ENCODE measurements at places on chromosomes 16 and 17.

- DNase-seq = no peak
These were observed 264.6 kb upstream of the KCNJ16 start for GRCh38 chr17:69810326-69810965.

- DNase-seq = no peak
These were observed 17.6 kb downstream of the ATPAF2 start for GRCh38 chr17:18021372-18021771.

DNA sequence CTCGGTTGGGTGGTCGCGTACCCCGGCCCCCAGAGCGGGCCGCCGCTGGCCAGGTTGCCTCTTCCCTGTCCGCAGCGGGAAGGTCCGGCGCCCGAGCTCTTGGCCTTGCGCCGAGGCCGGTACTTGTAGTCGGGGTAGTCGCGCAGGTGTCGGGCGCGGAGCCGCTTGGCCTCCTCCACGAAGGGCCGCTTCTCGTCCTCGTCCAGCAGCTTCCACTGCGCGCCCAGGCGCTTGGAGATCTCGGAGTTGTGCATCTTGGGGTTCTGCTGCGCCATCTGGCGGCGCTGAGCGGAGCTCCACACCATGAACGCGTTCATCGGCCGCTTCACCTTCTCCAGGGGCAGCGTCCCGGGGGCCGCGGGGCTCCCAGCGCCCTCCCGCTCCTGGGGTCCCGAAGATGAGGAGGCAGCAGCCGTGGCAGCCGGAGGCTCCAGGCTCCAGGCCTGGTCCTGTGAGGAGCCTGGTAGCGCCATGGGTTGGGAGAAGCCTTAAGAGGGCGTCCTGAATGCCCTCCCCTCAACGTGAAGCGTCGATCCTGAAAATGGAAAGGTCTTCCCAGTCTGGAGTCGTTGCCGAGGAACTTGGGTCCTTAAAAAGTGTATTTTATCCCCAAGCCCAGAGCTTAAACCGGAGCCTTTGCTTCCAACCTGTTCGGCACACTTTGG lies 558 bp downstream of the SOX15 start:
- peak; percentile 49 for DNase-seq

- no peak for DNase-seq
These were observed 176.4 kb upstream of the WSCD1 start for GRCh38 chr17:5893741-5894140.

- DNase-seq = no peak
These were observed 134.1 kb downstream of the RGS9 start for GRCh38 chr17:65271296-65271695.

DNA sequence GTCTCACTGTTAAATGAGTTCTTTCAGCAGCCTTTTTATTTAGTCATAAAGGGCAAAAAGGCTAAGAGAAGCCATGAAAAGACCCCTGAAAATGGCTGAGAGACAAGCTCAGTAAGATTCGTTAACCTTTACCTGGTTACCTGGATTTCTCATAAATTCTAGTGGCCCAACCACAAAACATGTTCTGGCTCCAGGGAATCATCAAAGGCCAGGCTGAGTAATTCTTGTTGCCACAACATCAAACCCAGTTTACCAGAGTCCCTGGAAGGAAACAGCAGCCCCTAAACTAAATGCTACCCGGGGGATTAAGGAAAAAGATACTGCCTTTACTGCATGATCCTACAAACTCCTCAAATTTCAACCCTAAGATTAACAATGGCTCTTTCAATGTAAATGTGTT lies 15.8 kb downstream of the CYTH1 start:
- no peak for DNase-seq

DNA sequence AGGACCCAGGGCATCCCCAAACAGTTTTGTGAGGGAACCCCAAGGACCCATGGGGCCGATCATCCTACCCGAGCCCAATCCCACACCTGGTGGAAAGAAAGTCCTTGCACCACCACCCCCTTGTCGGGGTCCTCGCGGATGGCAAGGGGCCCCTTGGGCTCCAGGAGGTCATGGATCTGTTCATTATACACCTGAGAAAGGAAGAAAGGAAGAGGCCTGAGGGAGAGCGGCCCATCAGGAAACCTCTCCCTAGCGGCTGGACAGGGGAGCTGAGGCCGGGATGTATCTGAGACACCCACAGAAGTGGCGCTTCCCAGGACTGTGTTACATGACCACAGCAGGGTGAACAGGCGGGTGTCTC lies 12.8 kb downstream of the KIF18B start:
- DNase-seq = no peak

- DNase-seq = no peak
These were observed 48.5 kb upstream of the CCL2 start for GRCh38 chr17:34206569-34206968.

GRCh38 chr17:17785407-17785806 lies 51.4 kb downstream of the SREBF1 start:
- no peak for DNase-seq

DNA sequence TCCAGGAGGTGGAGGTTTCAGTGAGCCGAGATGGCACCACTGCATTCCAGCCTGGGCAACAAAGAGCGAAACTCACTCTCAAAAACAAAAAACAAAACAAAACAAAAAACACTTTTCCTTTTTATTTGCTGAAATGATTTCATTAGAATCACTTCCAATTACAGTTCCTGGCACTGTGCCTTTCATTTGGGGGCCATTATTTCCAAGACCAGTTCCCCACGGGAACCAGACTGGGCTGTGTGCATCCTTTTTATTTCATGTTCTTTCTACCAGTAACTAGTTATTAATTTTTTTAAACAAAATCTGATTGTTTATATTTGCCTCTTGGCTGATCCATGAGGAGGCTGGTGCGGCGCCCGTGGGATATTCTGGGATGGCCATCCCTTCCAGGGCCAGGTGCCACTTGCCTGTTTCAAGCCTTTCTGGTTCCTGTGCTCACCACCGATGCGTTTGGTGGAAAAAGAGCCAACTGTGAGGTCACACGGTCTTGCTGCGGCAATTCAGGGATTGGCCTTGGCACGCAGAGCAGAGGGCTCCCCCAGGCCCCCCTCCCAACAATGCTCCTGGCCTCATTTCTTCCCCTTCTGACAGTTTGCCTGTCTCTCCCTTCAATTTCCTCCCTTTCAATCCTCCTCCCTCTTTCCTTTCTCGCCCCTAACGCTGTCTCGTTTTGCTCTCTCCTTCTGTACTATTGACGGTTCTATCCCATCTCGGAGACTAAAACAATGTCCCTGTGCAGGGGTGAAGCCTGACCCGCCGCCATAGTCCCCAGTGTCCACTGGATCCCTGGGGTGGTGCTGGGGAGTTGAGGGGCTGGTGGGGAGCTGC lies 13.4 kb downstream of the UBALD1 start:
- DNase-seq = no peak

GRCh38 chr17:41970901-41971331 lies 4.3 kb downstream of the CNP start:
- no peak for DNase-seq

DNA sequence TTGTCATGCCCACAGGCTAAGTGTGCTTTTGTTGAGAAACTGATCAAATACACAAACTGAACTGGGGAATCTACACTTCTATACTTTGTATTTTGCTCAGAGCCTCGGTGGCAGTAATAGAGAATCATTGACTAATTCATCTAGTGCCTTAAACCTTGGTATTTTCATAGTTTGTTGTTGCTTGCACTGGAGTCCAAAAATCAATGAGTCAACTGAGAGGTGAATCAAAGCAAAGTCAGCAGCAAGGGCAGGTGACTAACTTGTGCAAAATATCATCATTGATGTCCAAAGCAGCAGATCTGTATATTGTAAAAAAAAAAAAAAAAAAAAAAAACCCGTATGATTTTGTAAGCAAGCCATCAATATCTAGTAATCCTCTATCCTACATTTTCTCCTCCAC lies 296.4 kb downstream of the MAP2K6 start:
- DNase-seq = no peak

DNA sequence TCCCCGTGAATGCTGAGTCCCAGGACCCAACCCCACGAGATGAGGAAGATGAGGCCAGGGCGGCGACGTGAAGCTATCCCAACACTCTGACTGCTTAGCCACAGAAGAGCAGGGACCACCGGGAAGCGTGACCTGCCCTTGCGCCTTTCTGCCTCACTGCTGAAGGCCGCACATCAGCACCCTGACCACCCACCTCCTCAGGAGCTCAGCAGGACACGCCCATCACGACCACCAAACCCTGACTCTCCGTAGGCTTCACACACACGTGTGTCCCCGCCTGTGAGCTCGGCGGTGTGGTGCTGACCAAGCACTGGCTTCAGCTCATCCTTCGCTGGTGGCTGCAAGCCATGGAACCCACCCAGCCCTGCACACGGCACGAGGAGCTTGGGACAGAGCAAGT lies 97.8 kb downstream of the ZNF778 start:
- DNase-seq = no peak

All from stimulated activated CD4-positive, alpha-beta T cell treated with anti-CD3 and anti-CD28 coated beads, Interleukin-15, amount 100 ng/mL, for 48 hours (primary cell).